ENCODE measurements at places on chromosomes 4 and X. TPM values are rescaled to one million over a fixed set of nuclear protein-coding genes. Genes with fewer than 3 reads are reported as not detected.

Gene ZIC3
- not detected for total RNA-seq

Gene GRID2
- not detected for total RNA-seq

Gene GYPE
- total RNA-seq = 1.7 TPM

Gene ZNF595
- 29.6 TPM for total RNA-seq

Gene SMIM10
- total RNA-seq = 4.5 TPM

Gene MGAT4D
- total RNA-seq = not detected

Gene CSN1S1
- 32.3 TPM for total RNA-seq

- no peak for DNase-seq
These were observed 255.1 kb upstream of the VEGFC start for GRCh38 chr4:177047851-177048174.

DNA sequence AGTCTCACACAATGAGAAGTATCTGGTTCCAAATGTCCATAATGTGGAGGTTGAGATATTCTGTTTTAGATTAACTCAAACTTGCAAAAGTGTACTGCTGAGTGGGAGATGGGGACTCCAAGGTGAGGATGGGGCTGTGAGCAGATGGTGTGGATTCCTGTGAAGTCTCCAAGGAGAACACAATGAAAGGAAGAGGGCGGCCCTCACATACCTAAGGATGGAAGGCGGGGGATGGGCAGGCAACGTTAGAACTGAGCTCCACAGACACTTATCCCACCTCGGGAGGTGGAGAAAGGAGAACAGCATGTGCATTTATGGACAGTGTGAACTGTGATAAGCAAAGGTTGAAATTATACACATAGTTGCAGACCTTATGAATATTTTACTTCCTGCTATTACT is 9.9 kb upstream of the SPATA4 start:
- no peak for DNase-seq

DNA sequence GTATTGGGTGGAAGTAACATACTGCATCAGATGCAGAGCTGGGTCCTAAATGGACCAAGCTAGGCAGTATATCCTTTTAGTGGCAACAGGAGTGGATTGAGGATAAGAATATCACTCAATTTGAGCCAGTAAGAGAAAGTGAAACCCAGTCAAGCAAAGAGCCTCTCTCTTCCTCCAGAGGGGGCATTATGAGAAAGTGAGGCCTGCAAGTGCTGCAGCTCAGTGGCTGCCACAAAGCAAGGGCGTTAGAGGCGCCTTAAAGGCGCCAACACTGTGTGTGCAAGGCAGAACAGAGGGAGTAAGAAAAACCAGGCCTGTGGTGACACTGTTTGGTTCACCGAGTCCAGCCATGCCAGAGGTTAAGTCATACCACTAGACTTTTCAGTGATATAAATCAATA is 17.5 kb downstream of the STX18 start:
- DNase-seq = no peak

DNA sequence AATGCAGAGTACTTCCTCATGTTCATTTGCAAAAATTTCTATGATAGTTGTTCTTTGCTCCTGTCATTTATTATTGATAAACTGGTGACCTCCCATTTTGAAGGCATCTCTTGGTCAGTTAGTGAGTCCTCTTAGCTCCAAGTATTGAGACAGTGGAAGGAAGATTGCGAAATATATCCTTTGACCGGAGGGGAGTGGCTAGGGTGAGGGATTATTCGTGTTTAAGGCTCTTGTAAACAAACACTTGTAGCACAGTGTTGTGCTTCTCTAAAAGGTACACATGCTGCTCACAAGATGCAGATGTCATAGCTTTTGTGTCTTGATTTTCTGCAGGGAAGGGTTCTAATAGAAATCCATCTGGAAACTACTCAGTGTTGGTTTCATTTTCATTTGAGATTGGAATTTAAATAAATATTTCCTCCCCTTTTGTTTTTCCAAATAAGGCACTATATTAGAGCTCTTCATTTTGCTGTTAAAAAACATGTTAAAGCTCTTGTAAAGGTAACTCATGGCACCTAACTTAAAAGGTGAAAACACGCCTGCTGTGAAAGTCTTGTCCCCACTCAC is 21.8 kb downstream of the TXLNG start:
- no peak for DNase-seq

DNA sequence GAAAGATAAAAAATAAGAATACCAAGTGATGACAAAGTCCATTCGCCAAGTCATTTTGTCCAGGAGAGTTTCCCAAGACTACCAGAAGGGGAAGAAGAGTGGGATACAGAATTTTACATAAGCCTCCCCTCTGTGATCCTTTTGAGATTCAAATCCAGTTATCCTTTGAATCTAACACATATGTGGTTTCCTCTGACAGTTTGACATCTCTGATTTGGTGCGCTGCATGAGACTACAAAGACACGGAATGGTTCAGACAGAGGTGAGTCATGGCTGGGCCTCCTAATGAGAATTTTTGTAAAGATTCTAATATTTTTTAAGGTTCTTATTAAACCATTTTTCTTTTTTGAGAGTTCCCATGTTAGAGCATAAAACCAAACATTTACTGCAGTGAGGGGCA is 38.3 kb downstream of the SLC10A6 start:
- DNase-seq = no peak

GRCh38 chr4:15990570-15991285 is 27.8 kb upstream of the FGFBP2 start:
- DNase-seq = no peak

DNA sequence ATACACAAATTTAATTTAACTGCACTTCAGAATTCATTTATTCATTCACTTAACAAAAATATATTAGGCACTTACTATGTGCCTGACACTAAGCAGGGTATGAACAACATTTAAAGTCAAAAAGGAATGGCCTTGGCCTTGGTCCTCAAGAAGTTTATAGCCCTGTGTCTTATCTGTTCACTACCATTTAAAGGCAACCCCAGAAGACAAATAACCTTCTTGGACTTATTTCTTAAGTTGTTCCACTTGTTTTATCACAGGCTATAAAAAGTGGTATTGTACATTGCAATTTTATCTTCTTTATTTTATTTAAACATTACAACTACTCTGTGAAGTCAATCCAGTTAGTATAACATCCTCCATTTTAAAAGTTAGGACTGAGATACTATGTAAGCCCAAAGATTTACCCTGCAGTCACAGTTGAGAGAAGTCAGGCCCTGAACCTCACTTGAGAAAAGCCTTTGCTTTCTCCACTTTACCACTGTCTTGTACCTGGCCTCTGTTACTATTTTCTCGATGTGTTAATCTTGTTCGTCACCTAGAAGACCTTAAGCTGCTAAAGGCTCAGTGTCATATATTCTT is 305.6 kb upstream of the DIPK2B start:
- DNase-seq = no peak

- DNase-seq = no peak
These were observed 27.3 kb upstream of the STS start for GRCh38 chrX:7119950-7120877.

- no peak for DNase-seq
These were observed 1.6 kb upstream of the ARHGAP10 start for GRCh38 chr4:147730333-147730732.

DNA sequence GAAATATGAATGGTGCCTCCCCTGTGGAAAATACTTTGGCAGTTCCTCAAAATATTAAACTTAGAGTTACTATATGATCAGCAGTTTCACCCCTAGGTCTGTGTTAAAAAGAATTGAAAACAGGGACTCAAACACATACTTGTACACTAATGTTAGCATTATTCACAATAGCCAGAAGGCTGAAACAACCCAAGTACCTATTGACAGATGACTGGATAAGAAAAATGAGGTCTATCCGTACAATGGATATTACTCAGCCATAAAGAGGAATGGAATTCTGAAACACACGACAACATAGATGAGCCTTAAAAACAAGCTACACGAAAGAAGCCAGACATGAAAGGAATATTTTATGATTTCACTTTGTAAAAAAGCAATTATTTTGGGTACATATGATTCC is 54.9 kb downstream of the PGRMC2 start:
- DNase-seq = no peak

- no peak for DNase-seq
These were observed 92.6 kb upstream of the TRPC3 start for GRCh38 chr4:122044501-122044900.

DNA sequence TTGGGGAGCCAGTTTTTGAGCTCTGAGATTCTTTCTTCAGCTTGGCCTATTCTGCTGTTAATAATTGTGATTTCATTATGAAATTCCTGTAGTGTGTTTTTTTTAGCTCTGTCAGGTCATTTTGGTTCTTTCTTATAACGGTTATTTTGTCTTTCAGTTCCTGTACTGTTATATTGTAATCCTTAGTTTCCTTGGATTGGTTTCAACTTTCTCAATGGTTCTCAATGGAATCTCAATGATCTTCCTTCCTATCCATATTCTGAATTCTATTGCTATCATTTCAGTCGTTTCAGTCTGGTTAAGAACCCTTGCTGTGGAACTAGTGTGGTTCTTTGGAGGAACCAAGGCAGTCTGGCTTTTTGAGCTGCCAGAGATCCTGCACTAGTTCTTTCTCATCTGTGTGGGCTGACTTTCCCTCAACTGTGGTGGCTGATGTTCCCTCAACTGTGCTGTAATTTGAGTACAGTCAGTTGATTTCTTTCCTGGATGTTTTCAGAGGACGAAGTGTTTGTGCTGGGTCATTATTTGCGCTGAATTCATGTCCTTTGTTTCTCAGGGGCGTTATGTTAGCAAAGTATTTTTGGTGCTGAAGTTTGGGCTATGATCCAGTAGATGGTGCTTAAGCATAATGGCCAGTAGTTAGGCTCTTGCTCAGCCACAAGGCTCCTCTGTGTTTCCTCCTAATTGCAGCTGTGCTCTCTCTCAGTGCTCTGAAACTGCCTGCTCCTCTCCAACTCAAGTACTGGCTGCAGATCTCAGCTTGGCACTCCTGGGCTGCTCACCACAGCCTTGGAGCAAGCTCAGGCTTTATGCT is 27.5 kb downstream of the ENPEP start:
- no peak for DNase-seq

GRCh38 chrX:122047261-122047660 is 999.9 kb downstream of the GLUD2 start:
- no peak for DNase-seq

Data from mesenteric fat pad (tissue), 1 donor.